ENCODE measurements at places on chromosomes 6 and 20.

DNA sequence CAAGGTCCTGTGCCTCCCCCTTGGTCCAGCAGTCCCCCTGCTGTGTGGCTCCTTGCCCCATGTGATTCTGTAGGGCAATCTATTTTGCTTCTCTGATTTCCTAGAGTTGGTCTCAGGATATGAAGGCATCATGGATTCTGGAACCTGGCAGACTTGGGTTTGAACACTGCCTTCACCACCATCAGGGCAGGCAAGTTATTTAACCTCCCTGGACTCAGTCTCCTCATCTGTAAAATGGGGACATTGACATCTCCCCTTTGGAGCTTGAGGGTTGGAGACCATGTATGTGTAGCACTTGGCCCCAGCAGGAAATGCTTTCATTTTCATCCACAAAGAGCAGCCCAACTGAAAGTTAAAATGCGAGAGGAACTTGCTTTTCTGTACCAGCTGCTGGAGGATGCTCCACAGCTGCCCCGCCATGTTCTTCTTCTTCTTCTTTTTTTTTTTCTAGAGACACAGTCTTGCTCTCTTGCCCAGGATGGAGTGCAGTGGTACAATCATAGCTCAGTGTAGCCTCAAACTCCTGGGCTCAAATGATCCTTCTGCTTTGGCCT is 6.7 kb downstream of the TOX2 start:
- no peak for DNase-seq

GRCh38 chr6:113936093-113936934 is 34.6 kb downstream of the HDAC2 start:
- peak; percentile 32 for DNase-seq

GRCh38 chr20:19129306-19129705 is 83.1 kb upstream of the SLC24A3 start:
- no peak for DNase-seq

- DNase-seq: peak; percentile 19
These were observed 142.8 kb downstream of the ADGB start for GRCh38 chr6:146741609-146742008.

DNA sequence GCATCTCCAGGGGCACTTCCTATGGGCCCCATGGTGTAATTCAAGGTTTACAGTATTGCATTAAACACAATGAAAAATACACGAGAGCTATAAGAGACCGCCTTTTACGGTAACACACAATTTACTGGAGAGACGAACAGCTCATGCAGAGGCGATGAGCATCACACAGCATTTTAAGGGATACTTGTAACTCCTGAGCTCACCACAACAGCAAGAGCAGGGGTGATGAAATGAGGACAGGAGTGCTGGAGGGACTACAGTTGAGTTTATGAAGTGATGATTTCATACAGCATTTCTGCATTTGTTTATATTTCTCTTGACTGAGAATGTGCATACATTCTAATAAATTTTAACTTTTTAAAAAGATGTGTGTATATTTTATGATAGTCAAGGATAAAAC is 113.9 kb downstream of the WDR27 start:
- no peak for DNase-seq

DNA sequence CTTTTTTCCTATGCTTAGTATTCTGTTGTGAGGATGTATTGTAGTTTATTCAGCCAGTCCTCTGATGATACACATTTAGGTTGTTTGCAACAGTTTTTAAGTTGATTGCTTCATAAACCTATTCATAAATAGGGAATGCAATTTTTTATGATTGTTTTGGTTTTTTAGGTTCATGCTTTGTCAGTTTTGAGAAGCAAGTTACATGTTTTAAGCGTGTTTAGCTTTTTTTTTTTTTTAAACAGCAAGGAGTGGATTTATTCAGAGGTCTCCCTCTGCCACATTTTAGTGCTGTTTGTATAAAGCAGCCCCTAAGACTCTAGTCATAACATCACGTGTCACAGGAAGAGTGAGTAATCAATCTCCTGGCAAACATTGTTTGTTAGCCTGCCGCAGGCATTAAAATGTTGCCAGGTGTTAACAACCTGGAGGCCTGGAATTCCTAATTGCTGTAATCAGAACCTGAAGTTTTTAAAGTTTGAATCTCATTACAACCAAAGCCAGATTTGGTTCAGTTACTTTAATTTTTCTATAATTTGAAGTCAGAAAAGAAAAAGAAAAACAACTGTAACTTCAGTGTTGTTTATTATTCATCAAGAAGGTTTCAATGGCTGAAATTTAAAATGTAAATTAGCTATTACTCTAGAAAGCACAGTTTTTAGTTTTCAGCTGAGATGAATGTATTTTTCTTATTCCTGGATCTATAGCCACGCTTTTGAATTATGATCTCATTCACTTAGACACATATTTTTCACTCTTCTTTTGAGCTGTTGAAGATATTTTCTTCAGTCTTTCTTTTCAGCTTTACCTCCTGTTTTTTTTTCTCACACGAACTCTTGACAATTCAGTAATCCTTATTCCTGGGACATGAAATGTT is 59.2 kb downstream of the KCNS1 start:
- no peak for DNase-seq

DNA sequence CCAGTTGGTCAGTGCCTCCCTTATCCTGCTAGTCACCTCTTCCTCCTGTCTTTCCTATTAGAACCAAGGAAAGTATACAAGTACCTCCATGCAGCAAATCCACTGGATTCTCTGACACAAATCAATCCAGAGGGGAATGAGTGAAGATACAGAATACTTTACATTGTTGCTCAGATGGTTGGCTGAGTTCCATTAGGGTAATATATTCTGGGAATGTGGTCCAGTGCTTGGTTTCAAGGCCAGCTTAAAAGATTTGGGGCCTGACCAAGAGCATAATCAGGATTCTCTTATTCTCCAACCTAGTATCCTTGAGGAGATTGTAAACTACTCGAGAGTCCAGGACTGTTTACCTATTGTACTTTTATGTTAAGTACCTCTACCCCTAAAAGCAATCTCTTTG is 23.0 kb downstream of the CARMIL1 start:
- DNase-seq: no peak

GRCh38 chr6:169846286-169847056 is 95.0 kb downstream of the ERMARD start:
- no peak for DNase-seq

- no peak for DNase-seq
These were observed 76.8 kb downstream of the MKKS start for GRCh38 chr20:10357061-10357708.

DNA sequence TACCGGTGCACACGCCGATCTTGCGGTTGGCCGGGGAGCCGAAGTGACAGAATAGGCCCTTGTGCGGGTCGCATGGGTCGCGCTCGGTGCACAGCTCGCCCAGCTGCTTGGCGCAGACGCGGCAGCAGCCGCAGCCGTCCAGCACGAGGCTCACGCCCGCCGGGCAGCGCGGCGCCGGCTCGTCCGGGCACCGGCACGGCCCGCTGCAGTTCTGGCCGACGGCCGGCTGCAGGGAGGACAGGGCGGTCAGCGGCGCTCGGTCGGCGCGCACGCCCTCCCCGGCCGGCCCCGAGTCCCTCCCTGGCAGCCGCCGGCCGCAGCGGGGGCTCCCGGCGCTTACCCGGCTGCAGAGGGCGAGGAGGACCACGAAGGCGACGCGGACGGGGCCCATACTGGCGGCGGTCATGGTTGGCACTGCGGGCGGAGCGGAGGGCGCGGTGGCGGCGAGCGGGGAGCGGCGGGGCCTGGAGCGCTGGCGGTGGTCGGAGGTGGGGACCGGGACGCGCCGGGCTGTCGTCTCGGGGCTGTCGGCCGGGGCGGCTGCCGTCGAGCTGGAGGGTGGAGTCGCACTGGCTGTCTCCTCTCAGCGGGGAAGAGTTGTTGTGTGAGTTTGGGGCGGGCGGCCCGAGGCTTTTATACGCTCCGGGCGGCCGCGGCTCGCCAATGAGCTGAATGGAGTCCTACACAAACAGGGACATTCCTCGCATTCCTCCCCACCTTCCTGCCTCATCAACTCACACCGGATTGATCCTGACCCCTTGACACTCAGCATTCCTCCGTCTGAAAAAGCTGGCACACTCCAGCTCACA is at the start of gene CCN2:
Gene CCN2 (minus strand): TSS at position 606 of the 809 bp plus-strand sequence. CDS start 200 bp downstream, at position 406.
- DNase-seq: peak; percentile 99

- DNase-seq: no peak
These were observed 237.5 kb upstream of the ECI2 start for GRCh38 chr6:4372866-4373265.

DNA sequence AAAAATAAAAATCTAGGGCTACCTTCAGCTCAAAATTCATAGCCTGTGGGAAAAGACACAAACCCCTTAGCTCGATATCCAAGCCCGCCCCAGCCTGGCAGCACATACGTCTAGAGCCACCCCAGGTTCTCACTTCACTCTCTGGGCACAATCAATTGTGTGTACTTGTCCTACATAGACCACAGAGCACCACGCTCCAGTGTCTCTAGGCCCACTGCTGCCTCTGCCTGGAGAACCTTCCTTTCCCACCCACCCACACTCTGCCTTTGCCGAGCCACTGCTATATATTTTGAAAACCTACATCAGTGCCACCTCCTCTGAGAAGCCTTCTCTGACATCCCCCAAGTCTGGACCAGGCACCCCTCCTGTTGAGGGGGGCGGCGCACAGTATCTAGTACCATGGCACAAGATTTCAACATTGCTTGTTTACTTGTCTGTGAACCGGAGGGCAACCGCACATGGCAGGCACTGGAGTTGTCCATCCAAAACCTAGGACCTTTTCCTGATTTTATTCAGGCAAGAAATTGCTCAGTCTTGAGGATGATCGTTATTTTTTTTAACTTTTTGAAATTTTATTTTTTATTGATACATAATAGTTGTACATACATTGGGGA is 141.5 kb downstream of the UNC5CL start:
- no peak for DNase-seq

- no peak for DNase-seq
These were observed 2.5 kb upstream of the FKBP5 start for GRCh38 chr6:35691027-35691824.

DNA sequence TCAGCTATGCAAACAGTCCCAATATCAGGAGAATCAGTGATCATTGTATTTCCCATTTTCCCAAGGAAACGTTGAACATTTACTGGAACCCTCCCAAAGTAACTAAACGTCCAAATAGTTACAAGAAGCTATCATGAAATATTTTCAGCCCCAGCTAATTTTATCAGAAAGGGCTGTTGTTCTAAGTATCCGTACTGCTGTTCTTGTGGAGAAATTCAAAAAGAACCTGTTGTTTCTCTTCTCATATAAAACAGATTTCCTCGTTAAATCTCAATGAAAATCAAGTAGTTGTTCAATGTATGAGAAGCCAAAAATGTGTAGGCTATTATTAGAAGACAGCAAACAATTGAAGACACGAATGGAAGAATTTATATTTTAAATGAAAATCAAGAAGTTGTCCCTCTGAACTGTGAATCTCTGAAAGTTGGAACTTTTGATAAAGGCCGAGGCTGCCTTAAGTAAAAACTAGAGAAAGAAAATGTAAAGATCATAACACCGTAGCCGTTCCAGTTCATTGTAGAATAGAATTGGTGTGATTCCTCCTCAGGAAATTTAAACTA is 107.7 kb downstream of the HFE start:
- DNase-seq: no peak

DNA sequence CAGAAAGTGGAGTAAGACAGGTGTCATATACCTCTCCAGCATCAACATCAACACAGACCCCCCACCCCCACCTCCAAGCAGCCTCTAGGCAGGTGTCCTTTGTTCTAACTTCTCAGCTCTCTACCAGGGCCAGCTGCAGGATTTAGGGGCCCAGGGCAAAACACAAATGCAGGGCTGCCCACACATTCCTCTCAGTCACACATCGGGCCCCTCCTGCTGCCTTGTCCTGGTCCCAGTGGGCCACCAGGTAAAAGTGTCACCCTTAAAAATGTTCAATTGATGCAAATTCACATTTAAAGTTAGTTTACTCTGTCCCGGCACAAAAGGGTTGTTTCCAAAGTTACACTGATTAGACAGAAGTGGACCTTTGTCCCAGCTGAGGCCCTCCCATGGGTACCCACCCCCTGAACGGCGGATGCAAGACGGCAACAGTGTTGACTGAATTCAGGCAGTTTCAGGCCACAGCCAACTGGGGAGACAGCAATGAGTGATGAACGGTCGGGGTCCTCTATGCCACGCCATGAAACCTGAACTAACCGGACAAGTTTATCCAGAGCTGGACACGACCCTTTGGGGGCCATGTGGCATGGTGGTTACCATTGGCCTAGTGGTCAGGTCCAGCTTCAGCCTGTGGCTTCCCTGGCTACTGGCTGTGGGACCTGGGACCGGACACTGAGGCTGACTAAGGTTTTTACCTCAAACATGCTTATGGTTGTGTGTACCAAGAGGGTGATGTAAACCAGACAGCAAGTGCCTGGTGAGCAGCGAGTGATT is 52.2 kb upstream of the UNC93A start:
- no peak for DNase-seq

DNA sequence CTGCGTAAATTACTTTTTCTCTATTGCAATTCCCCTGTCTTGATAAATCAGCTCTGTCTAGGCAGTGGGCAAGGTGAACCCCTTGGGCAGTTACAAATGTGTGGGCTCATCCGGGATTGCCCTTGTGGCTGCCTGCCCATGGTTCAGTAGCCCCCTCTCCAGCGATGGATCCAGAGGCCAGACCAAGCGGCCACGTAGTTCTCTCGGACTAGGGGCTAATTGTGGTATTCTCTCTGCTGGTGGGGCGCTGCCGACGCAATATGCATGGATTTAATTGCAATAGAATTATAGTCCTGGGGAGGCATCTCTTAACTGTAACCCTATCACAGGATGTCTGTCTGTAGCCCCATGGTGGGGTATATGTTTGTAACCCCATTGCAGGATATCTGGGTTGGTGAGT is 64.3 kb upstream of the UNC93A start:
- no peak for DNase-seq

DNA sequence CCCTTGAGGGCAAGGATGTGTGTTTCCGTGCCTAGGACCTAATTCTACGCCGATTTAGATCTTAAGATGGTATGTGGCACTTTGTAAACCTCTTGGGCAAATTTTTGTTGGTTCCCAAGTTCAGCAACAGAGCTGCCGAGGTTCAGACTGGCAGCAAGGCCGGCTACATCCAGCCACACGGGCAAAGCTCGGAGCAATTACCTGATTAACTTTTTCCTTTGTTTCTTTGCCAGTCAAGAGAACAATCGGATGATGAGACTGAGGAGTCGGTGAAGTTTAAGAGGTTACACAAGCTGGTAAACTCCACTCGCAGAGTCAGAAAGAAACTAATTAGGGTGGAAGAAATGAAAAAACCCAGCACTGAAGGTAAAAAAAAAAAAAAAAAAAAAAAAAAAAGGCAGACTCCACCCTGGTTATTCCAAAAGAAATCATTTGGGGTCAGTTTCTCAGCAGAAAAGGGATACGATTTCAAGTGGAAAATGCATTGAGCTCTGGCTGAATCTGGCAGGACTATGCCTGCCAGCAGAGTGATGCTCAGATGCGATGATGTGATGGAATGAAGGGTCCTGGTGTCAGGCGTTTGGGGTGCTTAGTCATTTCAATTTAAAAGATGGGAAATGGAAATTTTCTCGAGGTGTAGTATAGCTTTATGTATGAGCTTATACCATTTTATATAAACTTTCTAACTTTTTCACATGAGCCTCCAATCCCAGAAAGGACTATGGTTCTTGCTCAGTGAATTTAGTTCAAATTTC is 171.6 kb downstream of the SASH1 start:
- DNase-seq: no peak

DNA sequence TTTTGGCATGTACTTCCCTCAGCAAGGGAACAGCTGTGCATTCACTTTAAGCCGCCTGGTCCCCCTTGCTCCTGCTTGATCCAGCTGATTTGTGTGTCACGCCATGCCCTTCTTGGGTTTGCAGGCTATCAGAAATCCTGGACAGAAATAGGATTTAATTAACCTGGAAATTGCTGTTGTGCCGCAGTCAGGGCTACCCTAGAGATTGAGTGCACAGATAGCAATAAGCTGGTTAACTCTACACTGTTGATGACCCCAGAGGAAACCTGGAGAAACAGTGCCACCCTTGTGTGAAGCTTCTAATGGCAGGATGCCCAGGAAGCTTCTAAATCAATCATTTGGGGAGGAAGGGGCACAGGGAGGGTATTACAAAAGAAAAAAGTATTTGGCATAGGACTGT is 199.0 kb downstream of the JARID2 start:
- no peak for DNase-seq

Measured in non-pigmented ciliary epithelial cell (primary cell).